GM23338 (cell line): ENCODE measurements at places on chromosomes 16 and 17. TPM values are rescaled to one million over a fixed set of nuclear protein-coding genes. Genes with fewer than 3 reads are reported as not detected.
A peak's percentile ranks its signal among the peaks of the same experiment; 100 is the strongest.

NECAB2 gene
- total RNA-seq, result 1.4 and 1.6 TPM in 2 replicates

XAF1 gene
- total RNA-seq, result not detected in 2 replicates

GRCh38 chr16:47387026-47387734, 73.7 kb downstream of the ITFG1 start:
- DNase-seq, result no peak

DNA sequence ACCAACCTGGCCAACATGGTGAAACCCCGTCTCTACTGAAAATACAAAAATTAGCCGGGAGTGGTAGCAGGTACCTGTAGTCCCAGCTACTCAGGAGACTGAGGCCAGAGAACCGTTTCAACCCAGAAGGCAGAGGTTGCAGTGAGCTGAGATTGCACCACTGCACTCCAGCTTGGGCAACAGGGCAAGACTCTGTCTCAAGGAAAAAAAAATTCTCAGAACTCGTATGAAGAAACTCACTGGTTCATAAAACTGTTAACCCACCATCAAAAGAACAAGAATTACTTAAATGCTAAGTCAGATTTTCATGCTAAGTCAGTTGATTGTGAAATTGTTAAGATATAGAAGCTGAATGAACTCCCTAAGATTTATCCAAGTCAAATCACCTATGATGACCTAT, 31.3 kb downstream of the SLC39A11 start:
- DNase-seq, result no peak

- DNase-seq, result no peak
These were observed 8.4 kb downstream of the CLUH start for GRCh38 chr17:2703181-2703580.

DNA sequence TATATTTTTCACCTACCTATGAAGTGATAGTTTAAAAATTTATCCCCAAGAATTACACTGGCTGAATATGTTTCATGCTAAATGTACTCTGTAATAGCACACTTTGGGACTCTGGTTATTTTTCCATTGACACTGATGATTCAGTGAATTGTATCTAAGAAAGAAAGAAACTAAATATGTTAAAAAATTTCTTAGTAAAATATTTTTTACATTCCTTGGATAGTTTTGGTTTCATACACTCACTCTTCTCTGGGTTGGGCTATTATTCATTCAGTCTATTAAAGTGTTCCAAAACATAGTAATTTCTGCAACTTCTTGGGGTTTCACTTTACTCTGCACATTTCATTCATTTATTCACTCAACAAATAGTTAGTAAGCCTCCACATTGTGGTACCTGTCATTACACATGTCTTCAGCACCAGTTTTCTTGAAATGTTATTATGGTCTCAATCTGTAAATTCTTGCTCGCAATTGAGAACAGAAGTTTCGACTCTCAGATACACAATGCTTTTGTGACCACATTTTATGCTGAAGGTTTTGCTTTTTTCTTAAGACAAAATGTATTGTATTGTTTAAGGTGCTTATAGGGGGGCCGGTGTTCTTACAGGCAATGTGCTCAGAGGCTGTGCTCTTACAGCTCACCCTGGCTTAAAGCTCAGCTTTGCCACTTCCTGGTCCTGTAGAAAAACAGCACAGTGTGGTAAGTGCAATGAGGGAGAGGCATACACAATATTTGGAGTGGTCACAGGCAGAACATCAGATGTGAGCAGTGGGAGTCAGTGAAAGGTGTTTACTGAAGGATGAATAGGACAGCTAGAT, 17.4 kb downstream of the CNTNAP4 start:
- no peak for DNase-seq

GRCh38 chr16:80948886-80949493, 57.7 kb downstream of the CMC2 start:
- DNase-seq, result peak; percentile 91

DNA sequence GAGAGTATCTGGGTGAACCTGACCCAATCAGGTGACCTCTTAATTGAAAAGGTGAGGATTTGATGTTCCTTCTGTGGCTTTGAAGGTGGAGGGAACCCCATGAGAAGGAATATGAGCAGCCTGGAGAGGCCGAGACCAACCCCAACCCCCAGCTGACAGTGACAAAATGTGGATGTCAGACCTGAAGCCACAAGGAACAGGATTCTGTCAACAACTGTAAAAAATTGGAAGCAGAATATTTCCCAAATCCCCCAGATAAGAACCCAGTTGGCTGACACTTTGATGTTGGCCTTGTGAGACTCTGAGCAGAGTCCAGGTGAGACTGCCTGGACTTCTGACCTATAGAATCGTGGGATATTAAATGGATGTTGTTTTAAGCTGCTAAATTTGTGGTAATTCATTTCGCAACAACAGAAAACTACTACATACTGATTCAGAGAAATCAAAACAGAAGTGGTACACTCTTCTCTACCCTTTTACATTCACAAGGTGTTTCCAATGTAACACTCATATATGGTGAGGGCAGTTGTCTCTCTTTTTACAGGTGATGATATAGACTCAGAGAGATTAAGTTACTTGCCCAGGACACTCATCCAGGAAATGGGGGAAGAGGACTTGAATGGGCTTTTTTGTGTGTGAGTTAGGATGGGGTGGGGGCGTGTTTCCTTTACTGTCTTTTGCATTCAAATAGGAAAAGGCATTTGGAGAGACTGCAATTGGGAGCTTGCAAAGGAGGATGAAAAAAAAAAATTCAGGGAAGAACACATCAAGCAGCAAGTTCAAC, 29.8 kb upstream of the SALL1 start:
- DNase-seq, result no peak

DNA sequence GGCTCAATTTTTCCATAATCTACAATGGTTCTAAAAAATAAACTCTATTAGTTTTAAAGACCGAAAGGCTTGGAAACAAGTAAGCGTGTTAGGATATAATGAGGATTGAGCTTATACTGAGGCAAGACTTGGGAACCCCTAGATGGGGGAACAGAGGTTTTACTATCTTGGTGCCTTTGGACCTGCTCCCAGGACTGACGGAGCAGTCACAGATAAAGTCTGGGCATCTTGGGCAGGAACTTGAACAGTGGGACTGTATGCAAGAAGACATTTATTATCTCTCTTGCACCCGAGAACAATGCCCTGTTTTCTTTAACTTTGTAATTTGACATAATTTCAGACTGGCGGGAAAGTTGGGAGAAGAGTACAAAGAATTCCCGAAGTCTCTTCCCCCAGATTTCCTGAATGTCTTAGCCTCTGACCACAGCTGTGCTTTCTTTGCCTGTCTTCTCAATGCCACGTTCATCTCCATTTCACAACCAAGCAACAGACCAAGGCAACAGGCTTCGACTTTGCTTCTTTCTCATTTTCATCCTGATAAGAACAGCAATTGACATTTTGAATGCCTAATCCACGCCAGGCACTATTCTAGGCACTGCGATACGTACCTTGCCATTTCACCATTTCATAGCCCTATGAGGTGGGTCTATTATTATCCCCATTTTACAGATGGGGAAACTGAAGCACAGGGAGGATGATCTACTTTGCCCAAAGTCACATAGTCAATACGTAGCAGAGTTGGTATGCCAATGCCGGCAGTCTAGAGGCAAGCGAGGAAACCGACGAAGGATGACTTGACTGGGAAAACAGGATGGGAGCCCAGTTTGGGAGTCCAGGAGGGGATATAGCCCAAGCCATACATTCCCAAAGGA, 3.0 kb upstream of the IL4R start:
- DNase-seq, result no peak

GRCh38 chr17:58969612-58970011, 137.1 kb downstream of the TRIM37 start:
- no peak for DNase-seq

- no peak for DNase-seq
These were observed 9.7 kb downstream of the USB1 start for GRCh38 chr16:58010886-58011285.
